NCI-H1694 treated with DMSO at 0.1 percent for 48 hours (cell line): ENCODE measurements at places on chromosomes 3 and 15.

DNA sequence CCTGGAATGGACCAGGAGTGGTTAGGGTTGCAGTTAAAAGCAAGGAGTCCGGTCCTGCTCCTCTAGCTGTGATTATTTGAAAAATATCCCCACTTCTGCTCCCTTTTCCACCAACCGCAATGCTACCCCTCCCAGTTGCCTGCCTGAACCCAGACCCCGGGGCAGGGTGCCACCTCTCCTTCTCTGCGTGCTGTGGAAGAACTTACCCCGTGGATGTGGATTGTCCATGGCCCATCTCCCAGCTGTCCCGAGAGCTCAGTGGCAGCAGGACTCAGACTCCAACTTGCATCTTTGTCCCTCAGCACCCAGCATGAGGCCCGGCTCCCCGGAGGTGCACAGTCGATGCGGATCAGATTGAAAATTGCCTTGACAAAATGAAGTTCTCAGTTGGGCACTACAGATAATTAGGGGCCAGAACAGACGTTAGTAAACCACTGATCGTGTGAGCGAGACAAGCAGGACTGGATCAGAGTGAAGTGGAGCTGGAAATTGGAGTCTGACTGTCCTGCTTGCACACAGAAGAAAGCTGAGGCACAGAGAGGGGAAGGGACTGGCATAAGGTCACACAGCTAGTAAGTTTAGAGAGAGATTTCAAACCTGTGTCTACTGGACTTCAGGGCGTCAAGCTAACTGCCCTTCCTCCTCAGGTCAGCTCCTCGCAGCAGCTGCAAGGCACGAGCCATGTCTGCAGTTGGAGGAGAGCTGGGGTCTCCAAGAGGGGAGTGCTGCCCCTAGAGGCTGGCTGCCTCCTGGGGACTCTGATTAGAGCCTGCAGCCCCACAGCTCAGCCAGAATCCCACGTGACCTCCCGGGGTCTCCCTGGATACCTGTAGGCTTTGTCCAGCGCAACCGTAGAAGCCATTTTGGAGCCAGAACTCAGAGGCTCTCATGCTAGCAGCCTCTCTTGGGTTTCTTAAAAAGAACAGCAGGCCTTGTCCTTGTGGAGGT is 14.7 kb downstream of the SLC6A1 start:
- DNase-seq = no peak

DNA sequence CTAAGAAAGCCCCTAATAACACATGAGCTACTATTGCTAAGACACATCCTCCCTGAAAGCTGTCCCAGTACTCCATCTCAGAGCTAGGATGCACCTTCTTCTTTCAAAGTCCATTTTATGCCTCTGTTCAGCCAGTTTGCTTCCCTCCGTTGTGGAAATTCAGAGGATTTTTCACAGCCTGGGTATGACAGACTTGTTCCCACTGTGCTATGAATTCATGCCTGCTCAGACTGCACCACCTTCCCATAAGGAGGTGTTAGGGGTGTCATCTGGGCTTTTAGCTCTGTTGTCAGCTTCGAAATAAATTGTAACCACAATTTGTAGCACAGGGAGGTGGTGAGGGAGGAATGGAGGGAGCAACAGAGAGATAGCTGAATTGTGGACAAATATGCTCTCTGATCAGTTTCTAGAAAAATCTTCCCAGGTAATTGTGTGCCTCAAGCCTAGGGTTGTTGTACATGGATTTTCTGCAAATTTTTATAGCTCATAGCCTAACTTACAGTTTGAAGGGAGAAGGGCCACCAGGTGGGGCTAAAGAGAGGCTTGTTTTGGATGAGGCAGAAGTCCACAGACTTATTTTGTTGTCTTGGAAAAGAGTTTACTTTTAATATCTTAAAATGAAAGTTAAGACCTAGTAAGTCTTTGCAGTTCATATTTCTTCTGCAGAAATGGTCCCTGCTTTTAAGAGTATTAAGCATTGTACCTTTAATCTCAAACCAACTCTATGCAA is 462.0 kb downstream of the PDCD6IP start:
- peak; percentile 1 for DNase-seq

DNA sequence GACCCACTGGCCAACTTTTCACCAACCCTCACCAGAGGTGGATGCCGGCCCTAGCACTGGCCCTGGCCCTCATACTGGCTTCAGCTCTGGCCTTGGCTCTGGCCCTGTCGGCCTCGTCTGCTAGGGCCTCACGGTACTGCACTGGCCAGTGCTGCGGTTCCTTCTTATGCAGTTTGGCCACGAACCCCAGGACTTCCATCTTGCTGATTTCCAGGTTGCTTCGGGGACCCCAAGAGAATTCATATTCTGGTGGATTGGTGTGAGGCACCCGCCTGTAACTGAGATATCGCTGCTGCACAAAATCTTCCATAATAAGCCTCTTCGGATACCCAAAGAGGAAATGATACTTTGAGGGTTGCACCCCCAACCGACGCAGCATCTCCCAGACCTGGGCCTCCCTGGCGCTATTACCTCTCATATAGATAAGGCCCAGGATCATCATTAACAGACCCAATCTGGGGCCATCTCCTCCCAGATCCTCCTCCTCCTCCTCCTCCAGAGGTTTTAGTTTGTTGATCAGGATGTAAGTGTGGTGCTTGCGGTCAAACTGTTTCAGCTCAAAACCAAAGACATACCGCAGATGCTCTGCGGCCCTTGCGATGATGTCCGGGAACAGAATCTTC is 883 bp downstream of the MAGEF1 start:
- peak; percentile 36 for DNase-seq

- DNase-seq = peak; percentile 30
These were observed 444.0 kb downstream of the EPHB1 start for GRCh38 chr3:135238871-135239614.
